ENCODE measurements at places on chromosomes 2 and 18.
A peak's percentile ranks its signal among the peaks of the same experiment; 100 is the strongest.

DNA sequence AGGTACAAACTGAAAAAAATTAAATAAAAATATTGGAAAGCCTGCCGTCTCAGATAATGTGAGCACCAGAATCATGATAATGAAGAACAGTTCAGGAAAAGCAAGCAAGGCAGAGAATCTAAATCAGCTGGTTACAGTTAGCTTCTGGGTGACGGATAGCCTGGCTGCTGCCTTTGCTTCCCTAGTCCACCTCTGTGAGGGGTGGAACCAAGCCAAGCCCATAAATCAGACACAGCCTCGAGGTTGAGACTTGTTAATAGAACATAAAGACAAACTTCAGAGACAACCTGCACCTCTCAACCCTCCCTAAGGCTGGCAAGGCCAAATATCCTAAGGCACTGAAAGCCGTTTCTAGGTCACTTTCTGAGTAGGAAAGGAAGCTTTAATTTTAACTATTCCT, 334.7 kb upstream of the SLC39A10 start:
- DNase-seq: no peak

- no peak for DNase-seq
Measured at GRCh38 chr2:45904946-45905631, 253.6 kb downstream of the PRKCE start.

GRCh38 chr2:180597179-180597578, 383.2 kb upstream of the UBE2E3 start:
- no peak for DNase-seq

DNA sequence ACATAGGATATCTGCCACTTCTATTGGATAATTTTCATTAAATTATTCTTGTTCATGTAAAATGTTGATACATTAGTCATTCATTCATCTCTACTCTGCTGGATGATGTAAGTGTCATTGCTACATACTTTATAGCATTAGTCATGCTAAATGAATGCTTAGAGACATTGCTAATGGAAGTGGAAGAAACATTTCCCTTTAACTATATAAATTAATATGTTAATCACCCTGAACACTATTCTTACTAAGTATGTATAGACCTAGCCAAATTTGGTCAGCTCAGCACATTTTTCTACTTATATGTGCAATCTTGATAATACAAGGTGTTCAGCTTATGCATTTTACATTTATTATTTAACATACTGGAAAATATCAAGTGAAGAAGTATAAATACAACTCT, 160.2 kb downstream of the DPP4 start:
- no peak for DNase-seq

DNA sequence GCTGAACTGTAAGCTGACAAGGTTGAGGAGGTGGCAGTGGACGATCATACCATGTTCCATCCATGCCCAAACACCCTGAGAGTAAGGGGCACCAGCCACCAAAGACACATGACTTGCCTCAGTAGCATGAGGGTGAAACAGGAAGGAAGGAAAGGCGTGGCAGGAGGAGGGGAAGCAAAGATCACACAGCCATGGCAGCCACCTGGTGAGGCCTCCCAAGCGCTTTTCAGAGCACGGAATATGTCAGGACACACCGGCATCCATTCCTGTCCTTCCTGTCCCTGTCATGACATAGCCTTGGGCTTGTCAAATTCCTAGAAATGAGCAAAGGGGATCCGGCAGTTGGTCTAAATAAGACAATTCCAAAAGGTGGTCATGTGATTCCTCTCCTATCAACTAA, 118.7 kb downstream of the MYO5B start:
- DNase-seq: no peak

DNA sequence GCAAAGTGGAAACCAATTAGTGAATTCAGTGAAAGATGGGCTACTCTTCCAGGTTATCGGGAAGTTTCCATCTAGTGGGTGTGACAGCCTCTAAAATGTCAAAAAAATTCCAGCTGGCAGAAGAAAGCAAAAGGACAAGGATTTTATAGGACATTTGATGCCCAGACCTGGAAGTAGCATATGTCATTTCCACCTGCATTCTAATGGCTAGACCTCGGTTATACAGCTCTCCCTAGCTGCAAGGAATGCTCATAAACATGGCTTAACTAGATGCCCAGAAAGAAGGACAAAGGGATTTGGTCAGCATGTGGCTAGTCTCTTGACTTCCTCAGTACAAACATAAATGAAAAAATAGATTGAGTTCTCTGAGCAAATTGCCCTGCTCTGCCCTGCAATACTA, 215.4 kb downstream of the NYAP2 start:
- DNase-seq: no peak

DNA sequence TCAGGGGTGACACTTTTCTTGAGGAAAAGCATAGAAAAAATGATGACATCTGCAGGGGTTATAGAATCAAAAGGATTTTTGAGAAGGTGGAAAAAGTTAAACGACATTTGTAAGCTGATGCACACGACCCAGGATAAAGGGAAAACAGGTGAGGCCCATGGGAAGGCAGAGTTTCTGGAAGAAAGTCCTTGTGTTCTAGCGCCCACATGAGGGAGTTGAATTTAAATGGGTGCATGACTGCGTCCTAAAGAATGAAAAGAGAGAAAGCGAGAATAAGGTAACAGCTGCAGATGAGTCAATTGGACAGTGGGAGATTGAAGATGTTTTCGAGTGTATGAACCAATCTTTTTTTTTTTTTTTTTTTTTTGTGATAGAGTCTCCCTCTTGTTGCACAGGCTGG, 158.1 kb downstream of the GALR1 start:
- no peak for DNase-seq

- DNase-seq: no peak
Measured at GRCh38 chr2:137590102-137590501, 374.2 kb upstream of the HNMT start.

- no peak for DNase-seq
Measured at GRCh38 chr2:198807131-198807530, 650.6 kb downstream of the SATB2 start.

- peak; percentile 14 for DNase-seq
Measured at GRCh38 chr2:166384774-166385173, 9.0 kb upstream of the SCN9A start.

DNA sequence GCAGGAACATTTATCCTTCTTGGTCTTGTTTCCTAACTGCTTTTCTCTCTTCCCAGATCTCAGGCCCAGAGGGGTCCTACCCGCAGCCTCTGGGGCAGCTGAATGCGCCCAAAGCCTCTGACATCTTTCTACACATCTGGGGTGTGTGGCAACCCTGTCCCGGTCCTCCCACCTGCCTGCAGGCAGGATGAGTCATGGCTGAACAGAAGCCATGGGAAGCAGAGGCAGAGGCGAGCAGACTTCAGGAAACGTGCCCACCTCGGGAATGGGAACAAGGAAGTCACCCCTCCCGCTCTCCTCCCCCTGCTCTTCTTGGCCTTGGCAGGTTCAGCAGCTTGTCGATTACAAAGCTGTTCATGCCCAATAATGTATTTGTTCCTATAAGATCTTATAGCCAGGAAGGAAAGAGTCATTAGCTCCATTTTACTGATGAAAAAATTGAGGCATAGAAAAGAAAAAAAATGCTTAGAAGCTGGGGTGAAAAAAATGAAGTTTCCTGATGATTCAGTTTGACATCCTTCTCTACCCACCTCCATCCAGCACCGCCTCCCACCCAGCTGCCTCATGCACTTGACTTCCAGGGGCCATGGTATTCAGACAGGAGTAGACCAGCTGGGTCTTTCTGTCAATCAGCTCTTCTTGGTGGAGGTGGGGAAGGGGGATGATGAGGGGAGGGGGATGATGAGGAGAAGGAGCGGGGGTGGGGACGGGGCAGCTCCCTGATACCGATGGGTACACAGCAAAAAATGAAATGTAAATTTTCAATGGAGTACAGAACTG, 10.4 kb upstream of the KCNF1 start:
- no peak for DNase-seq

GRCh38 chr18:5918205-5918858, 23.0 kb upstream of the TMEM200C start:
- DNase-seq: no peak

DNA sequence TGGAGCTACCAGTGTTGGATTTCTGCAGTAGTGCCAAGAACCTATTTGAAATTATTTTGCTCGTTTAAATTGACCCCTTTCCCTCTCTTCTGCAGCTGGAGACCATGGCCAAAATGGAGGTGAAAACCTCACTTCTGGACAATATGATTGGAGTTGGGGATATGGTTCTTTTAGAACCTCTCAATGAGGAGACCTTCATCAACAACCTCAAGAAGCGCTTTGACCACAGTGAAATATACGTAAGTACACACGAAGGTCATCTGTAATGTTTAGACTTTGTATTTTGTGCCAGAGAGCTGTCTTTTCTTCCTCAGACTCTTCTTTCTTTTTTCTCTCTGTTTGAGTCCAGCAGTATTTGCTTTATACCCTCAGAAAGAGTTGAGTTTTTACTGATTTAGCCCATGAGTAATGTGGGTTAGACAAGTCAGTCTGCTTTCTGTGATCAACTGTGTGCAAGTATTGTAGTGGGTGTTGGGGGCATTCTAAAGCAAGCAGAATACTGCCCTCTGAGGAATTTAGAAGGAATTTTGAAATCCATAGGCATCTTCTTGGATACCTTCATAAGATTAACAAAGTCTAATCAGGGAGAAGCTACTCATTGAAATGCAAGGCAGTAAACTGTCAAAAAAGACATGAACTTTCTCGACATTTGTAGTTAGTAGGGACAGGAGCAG, 31.7 kb downstream of the MYO1B start:
- DNase-seq: no peak

GRCh38 chr2:16284941-16285625, 344.7 kb downstream of the MYCN start:
- DNase-seq: peak; percentile 24

DNA sequence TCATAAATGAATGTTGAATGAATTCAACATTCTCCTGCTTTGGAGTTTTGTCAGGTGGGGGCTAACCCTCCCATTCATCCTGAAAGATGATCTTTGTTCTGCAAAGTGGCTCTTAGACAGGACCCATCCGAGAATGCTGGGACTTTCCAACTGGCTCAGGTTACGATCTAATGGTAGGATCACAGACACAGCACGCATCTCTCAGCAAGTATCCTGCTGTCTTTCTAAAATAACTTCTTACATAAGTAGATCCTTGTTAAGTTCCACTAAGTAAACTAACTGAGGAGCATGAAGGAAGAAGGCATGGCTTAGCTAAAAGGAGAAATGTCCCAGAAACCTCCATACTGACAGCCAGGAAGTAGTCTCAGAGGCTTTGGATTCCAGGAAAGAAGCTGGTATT, 23.7 kb downstream of the CYP27A1 start:
- DNase-seq: no peak

- DNase-seq: peak; percentile 66
Measured at GRCh38 chr2:146661473-146662096, 1183.2 kb upstream of the ACVR2A start.

- DNase-seq: peak; percentile 83
Measured at GRCh38 chr2:23404426-23404825, 19.4 kb downstream of the KLHL29 start.

- no peak for DNase-seq
Measured at GRCh38 chr18:6731222-6731596, 1.7 kb downstream of the ARHGAP28 start.

GRCh38 chr18:73038336-73038735, 170.5 kb upstream of the NETO1 start:
- no peak for DNase-seq

DNA sequence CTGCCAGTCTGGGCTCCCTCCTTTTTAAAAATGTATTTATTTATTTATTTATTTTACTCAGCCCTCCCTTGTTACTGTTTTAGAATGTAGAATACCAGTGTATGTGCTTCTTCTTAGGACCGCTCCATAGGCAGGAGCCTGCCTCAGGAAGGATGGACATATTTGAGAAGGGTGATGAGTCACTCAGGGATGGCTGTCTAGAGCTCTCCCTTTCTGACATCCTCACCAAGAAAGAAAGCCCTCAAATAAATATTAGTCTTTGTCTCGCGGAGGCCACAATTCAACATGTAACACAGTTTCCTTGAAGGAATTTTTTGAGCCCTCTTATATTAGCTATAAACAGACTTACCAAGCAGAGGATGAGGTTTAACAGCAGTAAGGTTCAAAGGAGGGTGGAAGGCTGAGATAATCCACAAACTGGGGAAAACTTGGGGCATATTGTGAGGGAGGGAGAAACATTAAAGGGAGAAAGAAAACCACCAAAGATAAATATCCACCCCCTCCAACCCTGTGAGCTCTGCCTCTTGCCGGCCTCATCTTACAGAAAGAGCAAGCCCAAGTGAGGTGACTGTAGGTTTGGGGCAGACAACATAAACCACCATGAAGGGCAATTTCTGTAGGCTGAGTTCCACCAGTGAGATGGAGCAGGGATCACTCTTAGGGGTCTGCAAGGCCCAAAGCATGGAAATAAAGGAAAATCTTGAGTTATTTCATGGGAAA, 163.4 kb downstream of the LRRTM1 start:
- DNase-seq: no peak

DNA sequence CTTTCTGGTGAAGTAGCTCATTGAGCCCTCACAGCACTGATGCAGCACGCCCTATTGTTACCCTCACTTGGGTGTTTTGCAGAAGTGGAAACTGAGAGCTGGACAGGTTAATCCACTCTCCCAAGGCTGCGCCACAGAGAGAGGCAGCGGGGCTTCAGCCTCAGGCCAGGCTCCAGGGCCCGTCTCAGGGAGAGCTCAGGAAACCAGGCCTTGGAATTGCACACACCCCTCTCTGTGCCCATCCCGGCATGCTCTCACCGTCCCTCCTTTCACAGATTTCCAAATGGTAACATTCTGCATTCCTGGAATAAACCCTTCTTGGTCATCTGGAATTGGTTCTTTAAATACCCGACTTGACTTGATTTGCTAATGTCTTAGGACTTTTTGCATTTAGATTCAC, 51.5 kb downstream of the TWIST2 start:
- DNase-seq: no peak

DNA sequence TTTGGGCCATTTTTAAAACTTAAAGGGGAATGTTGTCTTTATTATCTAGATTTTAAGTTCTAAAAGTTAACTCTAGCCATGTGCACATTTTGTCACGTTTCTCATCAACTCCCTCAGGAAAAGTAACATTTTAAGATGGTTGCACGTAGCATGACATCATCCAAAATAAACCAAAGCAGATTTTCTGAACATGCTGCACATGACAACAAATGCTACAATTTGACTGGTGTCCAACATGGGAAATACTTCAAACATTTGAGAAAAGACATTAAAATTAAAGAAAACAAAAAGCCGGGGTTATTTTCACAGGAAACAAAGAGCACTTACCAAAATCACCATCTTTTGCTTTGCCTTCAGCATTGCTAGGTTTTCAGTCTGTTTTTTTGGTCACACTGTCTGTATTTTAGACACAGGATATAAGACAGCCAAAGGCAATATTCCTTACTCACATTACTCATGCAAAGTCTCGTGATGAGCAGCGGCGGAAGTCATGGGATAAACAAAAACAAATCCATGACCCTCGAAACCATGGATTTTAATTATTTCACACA, 51.3 kb upstream of the RND3 start:
- DNase-seq: no peak

DNA sequence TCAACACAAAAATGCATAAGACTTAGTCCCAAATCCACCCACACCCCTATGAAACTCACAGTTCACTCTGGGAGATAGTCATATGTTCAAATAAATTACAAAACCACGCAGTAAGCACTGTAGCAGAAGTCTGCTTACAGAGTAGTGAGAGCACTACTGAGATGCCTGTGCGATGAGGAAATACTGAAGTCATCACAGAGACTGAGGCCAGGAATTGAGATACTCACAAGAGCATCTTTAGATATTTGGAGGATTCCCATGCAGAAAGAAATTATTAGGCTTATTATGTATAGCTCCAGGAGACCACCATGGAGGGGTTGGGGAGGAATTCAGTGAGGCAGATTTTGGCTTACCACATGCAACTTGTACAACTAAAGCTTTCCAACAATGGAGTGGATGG, 82.3 kb downstream of the ANTXR1 start:
- no peak for DNase-seq

All from NCI-H1694 treated with DMSO at 0.1 percent for 48 hours (cell line).